ENCODE measurements at places on chromosomes 7 and 10.

DNA sequence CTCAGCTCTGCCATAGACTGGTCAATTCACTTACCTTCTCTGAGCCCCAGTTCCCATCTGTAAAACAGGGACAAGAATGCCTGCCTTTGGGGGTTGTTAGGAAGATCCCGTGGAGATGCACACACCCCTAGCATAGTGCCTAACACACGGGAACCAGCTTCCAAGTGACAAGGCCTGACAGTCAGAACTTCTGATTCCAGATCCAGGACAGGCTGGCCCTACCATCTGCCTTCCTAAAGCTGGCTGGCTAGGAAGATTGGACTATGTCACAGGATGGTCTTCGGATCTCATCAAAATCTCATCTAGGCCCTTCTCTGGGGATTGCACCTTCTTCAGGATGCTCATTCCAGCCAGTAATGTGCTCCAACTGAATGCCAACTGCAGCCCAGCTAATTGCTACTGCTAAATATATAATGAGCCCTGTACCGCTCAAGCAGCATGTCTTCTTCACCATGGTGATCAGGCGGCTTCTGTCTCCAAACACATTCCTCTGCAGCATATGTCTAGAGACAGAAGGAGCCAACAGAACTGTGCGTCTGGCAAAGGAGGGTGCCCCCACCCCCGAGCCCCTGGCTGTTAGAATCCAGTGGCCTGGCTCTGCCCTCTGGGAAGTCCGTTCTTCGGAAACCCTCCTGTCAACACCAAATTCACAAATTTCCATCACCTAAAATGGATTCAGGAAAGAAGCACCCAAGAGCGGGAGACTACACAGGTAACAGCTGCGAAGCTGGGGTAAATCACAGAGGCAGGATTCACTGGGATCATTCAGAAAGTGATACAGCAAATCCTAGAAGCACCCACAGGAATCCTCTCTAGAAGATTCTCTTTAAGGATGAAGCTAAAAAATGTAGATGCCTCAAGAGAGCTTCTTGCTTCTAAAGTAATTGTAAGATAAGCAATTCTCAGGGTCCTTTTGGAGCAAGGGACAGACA lies 142.1 kb upstream of the EEPD1 start:
- DNase-seq: no peak

- no peak for DNase-seq
Observed at GRCh38 chr7:11573128-11573750, 258.8 kb downstream of the THSD7A start.

- no peak for DNase-seq
Observed at GRCh38 chr7:131157530-131158243, 170.0 kb upstream of the MKLN1 start.

- DNase-seq: no peak
Observed at GRCh38 chr10:3554121-3554522, 230.9 kb downstream of the KLF6 start.

- no peak for DNase-seq
Observed at GRCh38 chr7:26925768-26926167, 61.4 kb upstream of the SKAP2 start.

GRCh38 chr7:19209166-19209696 lies 64.0 kb upstream of the FERD3L start:
- DNase-seq: no peak

GRCh38 chr10:63646491-63646890 lies 125.3 kb downstream of the REEP3 start:
- DNase-seq: no peak

DNA sequence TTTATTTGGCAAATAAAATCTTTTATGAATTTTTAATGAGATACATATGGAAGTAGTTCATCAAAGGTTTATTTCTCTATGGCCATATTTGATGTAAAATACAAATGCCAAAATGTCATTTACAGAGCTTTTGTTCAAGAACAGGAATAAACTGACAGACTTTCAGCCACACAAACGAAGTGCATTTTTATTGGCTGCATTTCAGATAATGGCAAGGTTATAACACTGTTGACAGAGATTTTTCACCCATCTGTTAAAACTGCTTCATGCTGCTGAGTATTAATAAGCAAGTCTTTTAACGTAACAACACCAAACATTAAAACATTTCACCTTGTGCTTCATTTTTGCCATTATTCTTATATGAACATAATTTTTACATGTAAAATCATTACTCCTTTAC lies 254.4 kb downstream of the ANKRD7 start:
- DNase-seq: no peak

DNA sequence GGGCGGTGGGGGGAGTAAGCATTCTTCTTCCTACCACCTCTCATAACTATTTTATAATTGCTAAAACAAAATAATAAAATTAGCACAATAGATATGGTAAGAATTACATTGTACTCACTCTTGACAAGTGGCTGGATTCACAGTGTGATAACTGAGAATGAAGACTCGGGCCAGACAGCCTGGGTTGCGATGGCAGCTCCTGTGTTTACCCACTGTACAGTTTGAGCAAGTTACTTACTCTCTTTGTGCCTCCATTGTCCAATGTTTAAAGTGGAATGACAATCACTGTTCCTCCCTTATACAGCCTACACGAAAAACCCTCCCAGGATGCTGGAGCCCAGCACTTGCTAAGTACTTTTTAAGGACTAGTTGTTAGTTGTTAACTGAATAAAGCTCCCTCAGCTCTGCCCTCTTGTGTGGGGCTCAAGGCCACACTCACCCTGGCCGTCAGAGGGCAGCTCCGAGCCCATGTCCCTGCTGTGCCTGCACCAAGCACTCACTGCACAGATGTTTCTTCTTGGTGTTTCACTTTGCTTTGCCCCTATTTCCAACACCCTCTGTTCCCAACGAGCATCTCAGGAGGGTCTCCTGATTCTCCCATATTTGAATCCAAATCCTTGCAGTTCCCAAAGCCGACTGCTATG lies 56.4 kb upstream of the NPS start:
- DNase-seq: no peak

- no peak for DNase-seq
Observed at GRCh38 chr10:6047847-6048246, 14.3 kb downstream of the IL2RA start.

Data from CD4-positive, alpha-beta T cell treated with Interleukin-10 for 1 hour (primary cell).